ENCODE measurements at places on chromosomes 7 and 10.
A peak's percentile ranks its signal among the peaks of the same experiment; 100 is the strongest.

GRCh38 chr10:71708301-71708703 lies 11.3 kb downstream of the C10orf105 start:
- DNase-seq = peak; percentile 41

DNA sequence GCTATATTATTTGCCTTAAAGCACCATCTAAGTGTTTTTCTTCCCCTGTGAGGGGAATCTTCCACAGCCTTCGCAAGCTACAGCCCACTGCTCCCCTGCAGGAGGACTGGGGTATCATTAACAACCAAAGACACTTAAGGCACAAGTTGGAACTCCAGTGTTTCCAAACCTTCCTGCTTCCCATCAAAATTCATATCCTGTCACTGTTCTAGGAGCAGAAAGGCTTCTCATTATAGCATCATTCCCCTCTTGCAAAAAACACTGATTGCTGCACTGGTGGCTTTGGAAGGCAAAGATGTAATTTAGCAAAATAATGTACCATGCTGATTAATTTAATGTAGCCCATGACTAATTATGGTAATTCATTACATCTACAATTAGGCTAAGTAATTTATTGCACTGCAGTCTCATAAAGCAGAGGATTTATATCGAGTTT lies 207.2 kb downstream of the SKAP2 start:
- no peak for DNase-seq

GRCh38 chr10:131636841-131637724 lies 263.7 kb upstream of the PPP2R2D start:
- no peak for DNase-seq

GRCh38 chr10:13847201-13847631 lies 260.5 kb downstream of the PRPF18 start:
- DNase-seq = no peak

GRCh38 chr7:107891636-107892366 lies 818 bp downstream of the DLD start:
- DNase-seq = no peak

DNA sequence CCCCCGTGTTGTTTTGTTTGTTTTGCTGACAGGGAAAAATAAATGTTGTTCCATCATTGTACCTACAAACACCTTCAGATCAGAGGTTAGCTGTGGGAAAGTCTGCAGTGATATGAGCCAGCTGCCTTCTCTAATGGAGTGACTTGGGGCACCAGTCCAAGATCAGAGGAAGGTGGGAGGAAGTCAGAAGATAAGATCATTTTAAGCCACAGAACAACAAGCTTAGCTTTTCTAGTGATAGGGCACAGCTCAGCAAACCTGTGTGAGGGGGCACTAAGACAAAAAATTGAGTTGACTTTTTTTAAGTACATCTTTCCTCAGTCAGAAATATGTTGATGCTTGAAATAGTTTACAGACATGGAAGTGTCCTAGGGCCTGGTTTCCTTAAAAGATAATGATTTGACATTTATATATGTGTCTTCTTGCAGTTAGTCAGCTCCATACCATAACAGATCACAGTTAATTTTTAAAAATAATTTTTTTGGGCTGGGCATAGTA lies 240.3 kb upstream of the KAT6B start:
- peak; percentile 21 for DNase-seq

DNA sequence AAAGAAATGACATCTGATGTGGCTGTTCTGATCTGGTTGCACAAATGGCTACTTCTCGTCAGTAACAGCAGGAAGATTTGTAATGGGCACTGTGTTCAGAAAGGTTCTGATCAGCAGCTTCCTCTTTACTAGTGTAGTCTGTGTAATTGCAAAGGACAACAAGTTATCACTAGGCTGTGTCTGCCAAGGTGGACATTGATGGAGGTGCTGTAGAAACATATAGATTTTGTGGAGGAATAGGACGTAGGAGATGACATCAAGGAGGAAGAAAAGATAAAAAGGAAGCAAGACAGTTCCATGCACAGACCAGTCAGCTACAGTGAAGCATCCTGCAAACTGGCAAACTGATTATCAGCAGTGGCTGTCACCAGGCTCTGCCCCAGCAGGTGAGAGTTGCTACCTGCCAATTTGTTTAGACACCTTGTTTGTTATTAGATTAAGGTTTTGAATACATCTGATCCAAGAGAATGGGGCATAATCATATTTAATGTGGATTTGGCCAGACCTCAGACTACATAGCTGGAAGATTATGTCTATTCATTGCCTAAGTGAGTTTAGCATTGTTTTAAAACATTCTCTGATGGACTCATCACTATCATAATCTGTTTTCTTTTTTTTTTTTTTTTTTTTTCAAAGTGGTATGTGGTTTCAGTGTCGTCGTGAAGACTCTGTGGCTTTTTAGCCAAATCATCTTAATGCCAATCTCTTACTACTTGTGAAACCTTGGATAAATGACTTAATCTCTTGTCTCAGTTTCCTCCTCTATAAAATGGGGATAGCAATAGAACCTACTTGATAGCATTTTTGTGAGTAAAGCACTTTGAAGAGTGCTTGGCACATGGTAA lies 417.9 kb upstream of the LRGUK start:
- DNase-seq = no peak

DNA sequence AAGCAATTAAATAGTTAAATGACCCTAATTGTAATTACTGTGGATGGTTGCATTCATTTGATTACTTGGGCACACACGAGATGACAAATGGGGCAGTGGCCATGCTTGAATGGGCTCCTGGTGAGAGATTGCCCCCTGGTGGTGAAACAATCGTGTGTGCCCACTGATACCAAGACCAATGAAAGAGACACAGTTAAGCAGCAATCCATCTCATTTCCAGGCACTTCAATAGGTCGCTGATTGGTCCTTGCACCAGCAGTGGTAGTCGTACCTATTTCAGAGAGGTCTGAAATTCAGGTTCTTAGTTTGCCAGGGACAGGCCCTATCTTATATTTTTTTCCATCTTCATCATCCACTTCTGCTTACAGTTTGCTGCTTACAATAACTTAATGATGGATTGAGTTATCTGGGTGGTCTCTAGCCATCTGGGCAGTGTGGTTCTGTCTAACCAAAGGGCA lies 8.3 kb downstream of the PCBD1 start:
- DNase-seq = peak; percentile 57

- DNase-seq = no peak
Observed at GRCh38 chr10:94936721-94937120, 1.7 kb upstream of the CYP2C9 start.

GRCh38 chr10:44966816-44967509 lies 7.4 kb downstream of the RASSF4 start:
- DNase-seq = no peak

DNA sequence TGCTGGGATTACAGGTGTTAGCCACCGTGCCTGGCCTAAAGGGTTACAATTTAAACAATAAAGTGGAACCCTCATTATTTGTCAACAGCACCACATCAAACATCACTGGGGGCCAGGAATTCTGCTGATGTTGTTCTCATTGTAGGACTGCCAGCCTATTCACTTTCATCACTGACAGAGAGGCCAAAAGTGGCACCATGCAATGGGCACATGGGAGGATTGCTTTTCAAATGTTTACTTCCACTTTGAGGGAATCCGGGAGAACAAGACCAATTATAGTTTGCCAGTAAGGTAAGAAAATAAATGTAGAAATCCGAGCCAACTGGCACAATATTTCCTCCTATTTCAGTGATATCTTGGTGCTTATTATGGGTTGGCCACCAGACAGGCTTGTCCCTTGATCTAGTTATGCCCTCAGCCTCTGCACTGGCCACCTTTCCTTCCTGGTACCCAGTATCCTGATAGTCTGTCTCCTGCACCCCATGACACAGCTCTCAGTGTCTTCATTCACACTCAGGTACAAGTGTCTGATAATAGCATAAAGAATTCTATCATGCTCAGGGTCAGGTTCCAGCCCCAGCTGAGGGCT lies 82.6 kb downstream of the ANLN start:
- no peak for DNase-seq

DNA sequence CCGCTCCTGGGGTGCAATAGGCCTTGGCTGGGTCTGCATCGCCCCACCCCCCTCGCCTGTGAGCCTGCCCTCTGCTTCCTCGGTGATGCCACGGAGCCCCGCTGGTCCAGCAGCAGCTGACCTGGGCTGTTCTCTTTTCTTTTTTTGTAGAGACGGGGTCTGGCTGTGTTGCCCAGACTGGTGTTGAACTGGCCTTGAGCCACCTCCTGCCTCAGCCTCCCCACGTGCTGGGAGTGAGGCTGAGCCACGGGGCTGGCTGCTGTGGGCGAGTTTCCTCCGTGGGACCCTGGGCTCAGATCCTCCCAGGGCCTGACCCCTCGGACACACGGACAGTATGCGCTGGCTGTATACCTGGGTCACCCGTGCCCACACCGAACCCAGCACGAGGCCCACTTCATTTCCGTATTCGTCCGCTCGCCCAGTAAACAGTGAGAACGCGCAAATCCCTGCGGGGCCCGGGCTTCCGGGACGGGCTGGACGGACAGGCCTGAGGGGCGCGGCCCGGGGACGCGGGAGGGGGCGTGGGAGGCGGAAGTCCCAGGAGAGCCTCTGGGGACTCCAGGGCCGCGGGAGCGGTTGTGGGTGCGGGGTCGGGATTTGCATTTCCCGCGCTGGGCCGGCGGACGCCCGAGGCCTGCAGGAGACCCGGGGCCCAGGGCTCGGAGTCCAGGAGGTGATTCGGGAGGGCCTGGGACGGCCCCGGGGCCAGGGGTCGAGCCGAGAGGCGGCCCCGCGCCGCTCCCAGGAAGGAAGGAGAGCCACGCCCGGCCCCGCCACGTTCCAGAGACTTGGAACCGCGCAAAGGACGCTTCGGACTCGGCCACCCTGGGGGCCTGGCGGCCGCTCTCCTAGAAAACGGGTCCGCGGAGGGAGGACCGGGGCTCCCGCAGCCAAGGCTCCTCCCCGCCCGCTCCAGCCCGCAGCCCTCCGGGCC lies 57.7 kb upstream of the DNAJB6 start:
- no peak for DNase-seq

GRCh38 chr10:23344241-23344841 lies at the start of gene C10orf67:
TSS of gene C10orf67 (minus strand) at chr10:23344797. CDS start at chr10:23344774, 23 bp downstream.
- DNase-seq = no peak

- no peak for DNase-seq
Observed at GRCh38 chr7:71661671-71662224, 529.8 kb downstream of the GALNT17 start.

DNA sequence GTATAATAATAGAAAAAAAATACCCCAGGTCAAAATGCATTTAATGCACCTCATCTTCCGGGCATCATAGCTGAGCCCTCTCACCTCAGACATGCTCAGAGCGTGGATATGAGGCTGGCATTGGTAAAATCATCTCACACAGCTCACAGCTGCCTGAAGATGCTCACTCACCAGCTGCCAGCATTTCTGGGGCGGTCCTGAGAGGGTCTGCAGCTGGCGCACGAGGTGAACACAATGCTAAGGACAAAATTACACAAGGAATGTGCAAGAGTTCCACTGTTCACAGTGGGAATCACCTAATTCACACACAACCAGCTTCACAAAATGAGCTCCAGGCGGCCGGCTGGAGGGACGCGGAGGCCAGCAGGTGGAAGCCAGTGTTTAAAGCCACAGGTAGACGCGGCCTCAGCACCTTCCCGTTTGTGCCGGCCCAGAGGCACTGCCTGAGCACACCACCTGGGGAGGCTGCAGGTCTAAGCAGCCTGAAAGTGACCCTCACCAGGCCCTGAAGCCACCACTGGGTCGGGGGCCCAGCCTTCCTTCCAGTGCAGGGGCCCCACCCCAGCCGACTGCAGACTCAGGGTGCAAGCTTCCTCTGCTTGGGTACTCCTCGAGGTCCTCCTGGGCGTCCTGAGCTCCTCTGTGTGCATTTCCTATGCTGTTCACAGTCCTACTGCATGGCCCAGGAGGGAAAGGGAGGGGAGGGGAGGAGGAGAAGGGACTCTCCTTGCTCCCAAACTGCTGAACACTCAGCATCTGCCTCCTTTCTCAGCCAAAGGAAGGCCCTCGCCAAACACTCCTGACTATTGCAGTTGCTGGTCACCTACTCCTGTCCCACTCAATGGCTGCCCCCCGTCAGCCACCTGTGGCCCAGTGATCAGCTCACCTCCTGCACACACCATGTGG lies 61.2 kb upstream of the FAM20C start:
- DNase-seq = no peak

DNA sequence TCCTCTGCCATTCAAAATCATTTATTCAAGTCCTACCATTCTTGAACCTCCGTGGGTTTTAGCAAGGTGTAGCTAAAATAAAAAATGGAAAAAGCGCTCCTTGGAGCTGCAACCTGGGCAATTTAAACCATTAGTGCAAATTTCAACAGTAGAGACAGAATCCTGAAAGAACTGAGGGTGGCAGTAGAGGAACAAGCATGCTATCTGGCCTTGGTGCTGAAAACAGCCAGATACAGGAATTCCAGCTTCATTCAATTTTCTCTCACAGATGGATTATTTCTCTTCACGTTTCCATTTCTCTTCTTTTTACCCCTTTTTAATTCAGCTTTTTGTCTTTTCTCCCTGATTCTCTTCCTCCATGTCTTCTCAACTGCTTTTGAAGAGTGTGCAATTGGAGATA lies 77.7 kb downstream of the OTUD1 start:
- DNase-seq = no peak

- no peak for DNase-seq
Observed at GRCh38 chr10:110010486-110011378, 2.9 kb downstream of the ADD3 start.

GRCh38 chr7:95205665-95206225 lies 118.6 kb downstream of the PON1 start:
- DNase-seq = no peak

- DNase-seq = no peak
Observed at GRCh38 chr10:89280508-89280907, 21.3 kb upstream of the IFIT2 start.

DNA sequence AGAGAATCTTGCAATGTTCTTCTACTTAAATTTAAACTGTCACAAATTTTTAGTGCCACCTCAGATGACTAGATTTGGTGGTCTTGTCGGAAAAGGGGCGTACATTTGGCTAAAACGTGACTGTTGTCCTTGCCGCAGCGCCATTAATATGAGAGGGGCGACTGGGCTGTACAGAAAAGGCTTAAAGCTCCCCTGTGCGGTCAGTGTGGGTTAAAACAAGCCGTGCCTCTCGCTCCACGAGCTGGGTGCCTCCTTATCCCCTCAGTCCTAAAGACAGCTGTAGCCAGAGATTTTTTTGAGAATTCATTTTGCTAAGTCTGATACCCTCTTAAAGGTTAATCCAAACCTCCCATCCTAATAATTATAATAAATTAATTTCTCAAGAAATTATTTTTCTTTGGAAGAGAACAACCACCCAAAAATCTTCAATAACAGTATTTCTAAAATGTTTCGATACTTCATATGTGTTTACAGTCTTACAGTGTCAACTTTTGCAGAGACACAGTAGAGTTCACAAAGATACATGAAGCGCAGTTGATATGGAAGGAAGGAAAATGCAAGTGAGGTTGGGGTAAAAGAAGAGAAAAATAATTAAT lies 68.6 kb downstream of the C7orf25 start:
- no peak for DNase-seq

DNA sequence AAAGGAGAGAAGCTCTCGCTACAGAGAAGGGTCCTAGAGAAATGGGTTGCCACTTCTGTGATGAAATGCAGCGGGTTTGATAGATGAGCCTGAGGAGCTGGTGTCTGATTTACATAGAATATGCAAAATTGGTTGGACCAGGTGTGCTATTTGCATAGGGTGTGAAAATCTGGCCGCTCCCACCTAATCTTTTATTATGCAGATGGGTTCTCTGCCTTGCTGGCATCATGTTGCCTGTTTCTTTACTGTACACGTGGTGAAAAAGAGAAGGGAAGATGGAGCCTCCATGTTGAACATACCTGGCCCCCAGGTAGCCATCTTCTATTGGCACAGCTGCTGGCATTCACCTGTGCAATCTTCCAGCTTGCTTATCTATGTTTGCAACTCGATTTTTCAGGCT lies 212.2 kb downstream of the ANKRD7 start:
- DNase-seq = no peak
